ENCODE measurements at places on chromosomes 7 and 10.
A peak's percentile ranks its signal among the peaks of the same experiment; 100 is the strongest.

DNA sequence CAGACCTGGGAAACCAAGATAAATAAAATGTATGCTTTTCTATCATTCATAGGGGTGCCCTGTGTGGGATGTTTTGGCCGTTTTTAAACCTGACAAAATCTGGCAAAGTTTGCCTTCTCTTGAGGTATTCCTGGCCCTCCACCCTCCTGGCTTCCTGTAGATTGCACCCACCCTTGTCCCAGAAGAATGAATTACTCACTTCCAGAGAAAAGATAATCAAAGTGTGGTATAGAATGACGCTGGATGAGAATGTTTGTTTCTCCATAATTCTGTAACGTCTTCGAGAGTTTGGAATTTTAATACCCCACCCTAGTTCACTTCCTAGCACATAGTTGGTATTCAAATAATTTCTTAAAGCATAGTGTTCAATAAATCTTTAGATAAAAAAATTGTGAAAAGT lies 519.7 kb upstream of the PFKP start:
- DNase-seq: no peak

GRCh38 chr10:69474742-69475432 lies 23.6 kb downstream of the TSPAN15 start:
- DNase-seq: no peak

DNA sequence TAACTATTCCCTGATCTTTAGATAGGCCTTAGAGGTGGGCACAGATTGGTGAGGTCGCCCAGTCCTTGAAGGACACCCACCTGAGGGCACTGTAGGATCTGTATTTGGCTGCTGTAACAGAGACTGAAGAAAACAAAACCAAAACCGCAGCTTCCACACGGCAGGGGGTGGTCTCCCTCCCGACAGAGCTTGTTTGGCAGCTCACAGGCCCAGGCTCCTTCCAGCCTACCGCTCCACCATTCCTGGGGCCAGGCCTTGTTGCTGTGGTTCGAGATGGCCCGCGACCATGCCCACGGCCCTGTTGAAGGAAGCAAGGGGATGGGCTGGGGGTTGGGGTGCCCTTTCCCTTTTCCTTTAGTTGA lies 30.4 kb downstream of the ZNF783 start:
- DNase-seq: no peak

GRCh38 chr7:125033506-125033905 lies 103.9 kb upstream of the POT1 start:
- peak; percentile 46 for DNase-seq

DNA sequence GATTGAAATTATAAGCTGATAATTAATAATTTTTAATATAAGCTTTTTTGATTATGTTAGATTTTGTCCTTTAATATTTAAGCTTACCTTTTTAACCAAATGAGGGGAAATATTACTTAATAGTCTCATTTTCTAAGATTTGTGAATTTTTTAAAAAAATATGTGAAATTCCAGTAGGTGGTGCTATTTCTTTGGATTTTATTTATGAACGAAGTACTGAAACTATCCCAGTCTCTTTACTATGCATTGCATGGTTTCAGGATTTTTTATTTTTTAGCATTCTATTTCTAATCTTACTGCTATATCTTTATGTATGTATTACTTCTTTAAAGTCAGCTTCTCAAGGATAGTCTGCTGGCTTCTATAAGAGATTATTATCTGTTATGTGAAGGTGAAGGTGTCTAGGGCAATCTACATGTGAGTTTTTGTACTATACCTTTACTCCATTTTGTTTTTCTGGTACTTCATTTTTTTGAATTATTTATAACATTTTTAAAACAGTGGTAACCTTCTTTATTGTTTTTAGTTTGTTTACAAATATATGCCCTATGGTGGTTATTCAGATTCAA lies 78.3 kb downstream of the ATRNL1 start:
- DNase-seq: no peak
